ENCODE measurements at places on chromosomes 7 and 10.

DNA sequence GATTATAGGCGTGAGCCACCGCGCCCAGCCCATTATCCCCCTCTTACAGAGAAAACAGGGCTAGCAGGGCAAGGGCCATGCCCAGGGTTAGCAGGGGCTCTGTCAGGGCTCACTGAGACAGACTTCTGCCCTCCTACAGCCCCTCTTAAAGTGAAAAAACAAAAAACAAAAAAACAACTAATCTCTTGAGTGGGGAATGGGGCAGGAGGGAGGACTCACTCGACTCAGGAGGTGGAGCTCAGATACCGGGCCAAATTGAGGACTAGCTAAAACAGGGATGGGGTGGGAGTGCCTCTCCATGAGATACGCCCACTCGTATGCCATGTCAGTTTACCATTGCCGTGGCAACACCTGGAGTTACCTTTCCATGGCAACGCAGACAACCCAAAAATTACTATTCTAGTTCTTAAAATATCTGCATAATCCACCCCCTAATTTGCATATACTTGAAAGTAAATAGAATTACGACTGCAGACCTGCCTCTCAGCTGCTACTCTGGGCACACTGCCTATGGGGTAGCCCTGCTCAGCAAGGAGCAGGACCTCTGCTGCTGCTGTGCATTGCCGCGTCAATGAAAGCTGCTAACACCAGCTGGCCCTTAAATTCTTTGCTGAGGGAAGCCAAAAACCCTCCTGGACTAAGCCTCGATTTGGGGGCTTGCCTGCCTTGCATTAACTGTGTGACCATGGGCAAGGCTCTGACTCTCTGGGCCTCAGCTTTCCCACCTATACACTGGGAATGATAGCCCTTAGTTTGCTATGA, 13.4 kb downstream of the SSC4D start:
- DNase-seq: no peak

GRCh38 chr7:91263384-91264045, 718 bp upstream of the FZD1 start:
- no peak for DNase-seq

GRCh38 chr10:112519133-112519761, 72.2 kb downstream of the VTI1A start:
- DNase-seq: peak; percentile 79

DNA sequence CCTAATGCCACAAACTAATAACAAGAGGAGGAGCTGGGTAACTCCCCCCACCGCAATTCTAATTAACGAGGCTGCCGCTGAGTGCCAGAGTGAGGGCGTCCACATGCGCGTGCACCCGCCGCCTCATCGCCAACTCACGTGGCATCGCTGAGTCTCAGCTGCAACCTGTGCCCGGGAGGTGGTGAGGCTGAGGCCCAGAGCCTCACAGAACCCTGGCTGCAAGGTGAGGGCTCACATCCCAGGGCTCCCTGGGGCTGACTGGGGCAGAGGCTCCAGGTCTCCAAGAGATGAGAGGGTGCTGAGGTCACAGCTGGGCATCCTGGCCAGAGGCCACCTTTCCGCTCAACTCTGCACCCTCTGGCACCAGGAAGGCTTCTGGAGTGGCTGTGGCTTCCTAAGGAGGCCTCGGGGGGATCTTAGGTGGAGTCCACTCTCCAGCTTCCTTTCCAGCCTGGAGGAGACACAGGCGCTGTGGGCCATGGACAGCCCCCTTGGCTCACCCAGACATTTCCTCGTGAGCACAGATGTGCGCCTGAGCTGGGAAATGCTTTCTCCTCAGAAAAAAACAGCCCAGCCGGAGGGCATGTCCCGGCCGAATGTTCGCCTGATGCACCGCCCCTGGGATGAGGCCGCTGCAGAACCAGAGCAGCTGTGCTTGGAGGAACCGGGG, 242.6 kb downstream of the MAD1L1 start:
- DNase-seq: no peak

GRCh38 chr10:995559-995926, 7.3 kb downstream of the GTPBP4 start:
- no peak for DNase-seq
